ENCODE measurements at places on chromosomes 6 and 20.
A peak's percentile ranks its signal among the peaks of the same experiment; 100 is the strongest.

DNA sequence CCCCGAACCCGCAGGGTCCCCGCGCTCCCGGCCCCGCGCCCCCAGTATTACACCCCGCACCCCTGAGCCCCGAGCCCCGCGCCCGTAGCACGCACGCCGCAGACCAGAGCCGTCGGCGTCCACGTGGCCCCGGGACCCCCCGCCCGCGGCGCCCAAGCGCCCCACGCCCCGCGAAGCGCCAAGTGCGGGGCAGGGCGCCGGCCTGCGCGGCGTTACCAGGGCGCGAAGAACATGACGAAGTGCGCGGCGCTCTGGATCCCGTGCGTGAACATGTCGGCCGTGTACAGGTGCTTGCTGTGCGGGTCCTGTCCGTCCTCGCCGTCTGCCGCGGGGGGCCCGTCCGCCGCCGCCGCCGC, 312 bp downstream of the TXNDC5 start:
- DNase-seq: no peak

GRCh38 chr6:42774201-42774600, 7.7 kb upstream of the BICRAL start:
- no peak for DNase-seq

DNA sequence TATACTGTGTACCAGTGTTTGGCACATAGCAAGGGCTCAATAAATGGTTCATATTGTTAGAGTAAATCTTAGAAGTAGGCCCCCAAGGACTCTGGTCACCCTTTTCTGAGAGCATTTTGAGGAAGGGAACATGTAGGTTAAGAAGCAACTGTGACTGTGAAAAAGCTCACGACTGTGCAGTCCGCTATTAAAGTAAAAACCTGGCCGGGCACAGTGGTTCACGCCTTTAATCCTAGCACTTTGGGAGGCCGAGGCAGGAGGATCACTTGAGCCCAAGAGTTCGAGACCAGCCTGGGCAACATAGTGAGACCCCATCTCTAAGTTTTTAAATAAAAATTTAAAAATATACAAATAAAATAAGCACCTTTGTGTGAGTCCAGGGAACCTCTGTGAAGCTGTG, 5.0 kb downstream of the ZDHHC14 start:
- DNase-seq: no peak

DNA sequence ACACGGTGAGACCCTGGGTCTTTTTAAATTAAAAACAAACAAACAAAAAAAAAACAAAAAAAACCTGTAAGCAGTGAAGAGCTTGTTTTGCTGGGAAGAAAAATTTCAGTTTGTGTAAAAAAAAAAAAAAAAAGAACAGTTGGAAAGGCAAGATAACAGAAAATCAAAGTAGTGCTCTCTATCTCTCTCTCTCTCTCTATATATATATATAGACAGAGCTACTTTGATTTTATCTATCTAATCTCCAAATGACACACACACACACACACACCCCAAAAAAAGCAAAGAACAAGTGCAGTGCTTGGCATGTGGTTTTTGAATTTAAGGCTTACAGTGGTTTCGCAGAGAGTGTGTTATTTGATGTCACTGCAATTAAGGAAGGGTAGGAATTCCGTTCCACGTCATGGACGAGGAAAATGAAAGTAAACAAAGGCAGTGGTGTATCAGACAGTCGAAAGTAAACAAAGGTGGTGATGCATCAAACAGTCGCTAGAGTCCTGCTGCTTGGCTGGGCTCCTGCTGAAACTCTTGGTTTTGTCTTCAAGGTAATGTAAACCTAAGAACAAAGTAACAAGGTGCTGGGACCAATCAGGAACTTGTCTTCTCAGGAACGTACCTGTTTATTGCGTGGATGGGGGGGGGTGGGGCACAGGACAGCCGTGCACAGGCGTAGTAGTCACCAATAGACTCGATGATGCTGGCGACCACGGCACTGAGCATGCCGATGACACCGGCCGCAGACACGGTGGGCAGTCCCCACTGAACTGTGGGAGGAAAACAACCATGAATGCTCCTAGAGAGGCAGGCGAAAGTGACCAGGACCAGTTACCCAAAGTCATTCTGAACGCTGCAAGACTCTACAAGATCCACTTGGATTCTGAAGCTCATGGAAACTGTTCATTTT, 131.8 kb downstream of the SLC23A2 start:
- no peak for DNase-seq

- DNase-seq: no peak
Measured at GRCh38 chr6:157023958-157024357, 246.8 kb downstream of the ARID1B start.

GRCh38 chr20:41136680-41137613, at the start of gene PLCG1:
Gene PLCG1, plus strand, starts transcription at chr20:41137543. Its CDS starts 99 bp downstream, at chr20:41137642.
- peak; percentile 54 for DNase-seq

DNA sequence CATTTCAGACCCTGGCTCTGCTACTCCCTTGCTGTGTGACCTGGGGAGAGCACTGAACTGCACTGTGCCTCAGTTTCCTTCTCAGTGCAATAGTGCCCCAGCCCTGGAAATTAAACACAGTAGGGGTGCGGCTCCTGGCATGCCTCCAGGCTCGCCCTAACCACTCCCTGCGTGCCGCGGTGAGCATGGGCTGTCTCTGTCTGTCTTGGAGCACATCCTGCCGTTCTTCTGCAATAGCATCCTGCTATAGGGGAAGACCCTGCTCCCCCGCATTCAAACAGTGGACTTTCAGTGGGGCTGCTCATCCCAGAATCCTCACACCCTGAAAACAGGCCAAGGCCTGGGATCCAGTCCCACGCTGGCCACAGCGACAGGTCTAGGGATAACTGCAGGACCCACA, 129.5 kb downstream of the FOXC1 start:
- DNase-seq: no peak

GRCh38 chr6:78909391-78909790, 42.0 kb downstream of the IRAK1BP1 start:
- DNase-seq: no peak

DNA sequence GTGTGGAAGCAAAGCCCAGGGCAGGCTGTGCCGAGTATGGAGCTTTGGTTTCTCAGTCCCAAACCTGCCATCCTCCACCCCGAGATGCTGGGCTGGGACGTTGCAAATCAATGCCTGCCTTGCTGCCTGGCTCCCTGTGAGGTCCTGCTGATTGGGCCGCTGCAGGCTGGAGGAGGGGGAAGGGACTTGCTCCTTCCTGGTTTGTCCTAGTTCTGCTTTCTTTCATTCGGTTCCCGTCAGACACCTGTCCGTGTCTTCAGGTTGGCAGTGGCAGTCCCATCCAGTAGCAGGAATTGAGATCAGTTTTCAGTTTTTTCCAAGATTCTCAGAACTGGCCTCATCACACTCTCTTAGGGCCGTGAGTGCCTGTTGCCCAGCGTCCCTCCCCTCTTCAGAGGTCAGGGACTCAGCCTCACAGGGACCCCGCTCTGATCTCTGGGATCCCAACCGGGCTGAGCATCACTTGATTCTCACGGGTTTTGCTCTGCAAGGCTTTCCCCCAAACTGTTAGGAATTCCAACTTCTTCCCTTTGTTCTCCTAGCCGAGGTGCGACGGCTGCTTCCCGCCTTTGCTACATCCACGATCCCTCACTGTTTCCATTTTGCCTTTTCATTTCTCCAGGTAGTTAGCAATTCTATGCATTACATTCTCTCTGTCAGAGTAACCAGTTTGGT, 24.2 kb upstream of the TAGAP start:
- no peak for DNase-seq

GRCh38 chr6:158389193-158389919, 77.1 kb downstream of the TULP4 start:
- no peak for DNase-seq

GRCh38 chr20:51211191-51211590, 188.3 kb upstream of the KCNG1 start:
- DNase-seq: no peak

- no peak for DNase-seq
Measured at GRCh38 chr20:48846516-48847492, 19.0 kb upstream of the PREX1 start.

- no peak for DNase-seq
Measured at GRCh38 chr20:58450254-58450653, 61.2 kb downstream of the VAPB start.

DNA sequence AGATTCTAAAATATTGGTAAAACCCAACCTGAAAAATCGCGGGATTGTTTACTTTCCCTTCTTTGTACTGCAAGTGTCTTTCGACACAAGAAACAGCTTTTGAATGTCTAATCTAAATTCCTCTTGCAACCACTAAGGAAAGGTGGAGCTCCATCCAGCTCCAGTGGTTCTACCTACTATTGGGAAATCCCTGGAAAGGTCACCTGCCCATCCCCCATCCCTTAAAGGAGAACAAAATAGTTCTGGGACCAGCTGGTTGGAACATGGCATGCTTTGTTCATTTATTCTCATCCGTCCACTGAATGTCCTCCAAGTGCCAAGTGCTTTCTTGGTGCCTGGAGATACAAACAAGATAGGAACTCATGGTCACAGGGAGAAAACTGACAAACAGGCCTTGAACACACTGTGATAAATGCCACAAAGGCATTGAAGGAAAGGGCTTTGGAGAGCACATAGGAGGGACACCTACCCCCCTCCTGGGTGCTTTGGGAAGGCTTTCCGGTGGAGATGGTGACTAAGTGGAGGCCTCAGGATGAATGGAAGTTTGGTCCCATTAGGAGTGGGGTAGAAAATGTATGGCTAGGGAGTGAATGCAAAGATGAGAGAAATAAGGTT, 2.3 kb upstream of the CITED2 start:
- DNase-seq: no peak

DNA sequence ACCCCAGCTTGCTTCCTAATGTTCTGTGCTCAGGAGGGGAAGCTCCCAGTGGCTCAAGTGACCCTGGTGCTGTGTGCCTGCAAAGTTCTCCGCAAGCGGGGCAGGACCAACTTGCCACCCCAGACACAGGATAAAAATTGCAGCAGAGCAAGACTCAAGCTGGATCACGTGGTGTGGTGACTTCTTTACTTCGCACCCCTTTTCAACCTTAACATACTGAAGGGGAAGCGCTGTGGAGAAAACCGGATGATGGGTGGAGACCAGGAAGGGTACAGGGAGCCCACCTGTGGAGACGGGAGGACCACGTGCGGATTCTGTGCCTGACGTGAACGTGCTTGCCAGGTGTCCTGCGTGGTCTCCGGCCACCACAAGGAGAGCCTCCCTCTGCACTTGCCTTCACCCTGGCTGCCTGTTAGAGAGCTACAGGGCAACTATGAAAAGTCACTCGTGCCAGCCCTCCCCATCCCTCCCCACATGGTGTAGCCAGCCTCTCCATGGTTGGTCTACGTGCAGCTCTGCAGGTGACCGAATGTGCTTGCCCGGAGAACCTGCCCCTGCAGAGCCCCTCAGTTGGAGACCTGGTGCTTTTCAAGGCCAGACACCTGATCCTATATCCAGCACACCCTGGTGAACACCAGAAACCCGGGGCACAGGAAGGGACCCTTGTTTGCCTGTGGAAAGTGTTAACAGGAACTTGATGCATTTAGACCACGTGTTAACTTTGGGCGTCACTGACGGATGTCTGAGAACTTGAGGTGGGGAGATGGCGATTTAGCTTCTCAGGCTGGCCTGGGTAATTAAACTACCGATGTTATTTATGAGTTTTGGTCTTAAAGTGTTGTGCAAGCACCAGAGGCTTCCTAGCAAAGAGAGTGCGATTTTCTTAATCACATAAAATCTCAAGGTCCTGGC, 23.9 kb upstream of the DACT2 start:
- no peak for DNase-seq

DNA sequence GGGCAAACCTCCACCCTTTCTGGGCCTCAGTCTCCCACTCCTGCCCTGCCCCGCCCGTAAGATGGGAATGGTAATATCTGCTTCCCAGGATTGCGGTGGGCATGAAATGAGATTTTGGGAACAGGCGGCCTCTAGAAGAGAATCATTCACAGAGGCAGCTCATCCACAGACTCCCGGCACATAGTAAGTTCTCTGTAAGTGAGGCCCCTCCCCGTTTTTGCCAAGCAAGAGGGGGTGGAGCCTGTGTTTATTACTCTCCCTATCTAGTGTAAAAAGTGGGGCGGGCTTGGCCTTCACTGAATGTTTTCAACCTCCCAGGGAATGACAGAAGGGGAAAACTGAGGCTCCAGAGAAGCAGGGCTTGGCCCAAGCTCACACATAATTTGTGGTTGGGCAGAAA, 20.0 kb downstream of the SUN5 start:
- no peak for DNase-seq

DNA sequence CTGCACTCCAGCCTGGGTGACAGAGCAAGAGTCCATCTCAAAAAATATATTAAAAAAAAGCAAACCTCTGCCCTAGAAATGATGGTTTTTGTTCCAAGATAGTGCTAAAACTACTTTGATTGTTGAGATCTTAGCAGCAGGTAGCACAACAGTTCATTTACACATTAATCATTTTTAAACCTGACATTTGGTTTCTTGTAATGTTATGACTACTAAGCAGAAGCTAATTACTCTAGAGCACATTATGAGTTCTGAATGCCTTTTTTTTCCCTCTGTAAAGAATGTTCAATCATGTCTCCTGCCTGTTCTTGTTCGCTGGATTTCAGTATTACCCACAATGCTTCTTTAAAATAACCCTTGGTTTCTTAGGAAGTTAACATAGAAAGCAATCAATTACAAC, 24.7 kb upstream of the PHF3 start:
- no peak for DNase-seq

DNA sequence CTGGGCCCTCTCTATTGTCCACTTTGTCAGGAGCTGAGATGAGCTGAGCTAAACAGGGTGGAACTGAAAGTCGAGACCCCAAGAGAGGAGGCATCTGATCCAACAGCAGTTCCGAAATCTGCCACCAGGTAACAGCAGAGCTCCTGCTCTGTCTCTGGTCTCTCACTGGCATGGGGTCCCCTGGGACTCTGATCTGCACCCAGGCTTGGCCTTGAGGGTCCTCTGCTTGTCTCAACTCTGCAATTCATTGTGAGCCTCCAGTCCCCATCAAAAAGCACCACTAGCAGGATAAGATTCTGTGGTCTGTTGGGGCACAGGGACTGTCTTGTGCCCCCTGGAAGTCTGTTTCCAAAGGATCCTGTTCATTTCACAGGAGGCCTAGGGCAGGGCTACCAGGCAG, 62.5 kb upstream of the TOP1 start:
- DNase-seq: no peak

- no peak for DNase-seq
Measured at GRCh38 chr20:5192570-5193431, 66.0 kb downstream of the CDS2 start.

GRCh38 chr6:42451333-42452170, at the start of gene TRERF1:
Gene TRERF1, minus strand, starts transcription at chr6:42451926. Its CDS starts 182,336 bp downstream, at chr6:42269590.
- DNase-seq: no peak

- no peak for DNase-seq
Measured at GRCh38 chr6:20351534-20351933, 50.1 kb upstream of the E2F3 start.

DNA sequence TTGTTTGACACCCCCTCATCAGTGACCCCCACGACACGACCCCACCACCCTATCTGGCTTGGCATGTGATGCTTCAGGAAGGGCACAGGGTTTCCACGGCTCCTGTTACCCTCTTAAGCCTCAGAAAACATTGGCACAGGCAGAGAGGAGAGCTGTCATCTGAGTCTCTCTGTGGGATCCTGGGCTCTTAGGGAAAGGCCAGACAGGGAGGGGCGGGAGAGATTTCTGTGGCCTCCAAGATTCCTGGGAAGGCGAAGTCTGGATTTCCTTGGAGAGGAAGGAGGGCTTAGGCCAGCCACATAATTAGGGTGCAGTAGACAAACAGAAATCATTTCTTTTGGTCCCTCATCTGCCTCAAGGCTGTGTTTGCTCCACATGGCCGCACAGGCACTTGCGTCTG, 191.6 kb upstream of the SNX9 start:
- DNase-seq: no peak

Data from cortex of kidney (tissue), 1 donor.